ENCODE measurements at places on chromosomes 6 and 20.

GRCh38 chr6:61901748-61902147 lies 384.3 kb downstream of the KHDRBS2 start:
- DNase-seq, result no peak

GRCh38 chr6:15527838-15528617 lies 134.8 kb downstream of the DTNBP1 start:
- no peak for DNase-seq

GRCh38 chr6:36252005-36252404 lies 17.9 kb upstream of the PNPLA1 start:
- DNase-seq, result no peak

GRCh38 chr6:35808688-35809087 lies 3.5 kb downstream of the LHFPL5 start:
- DNase-seq, result peak; percentile 89

DNA sequence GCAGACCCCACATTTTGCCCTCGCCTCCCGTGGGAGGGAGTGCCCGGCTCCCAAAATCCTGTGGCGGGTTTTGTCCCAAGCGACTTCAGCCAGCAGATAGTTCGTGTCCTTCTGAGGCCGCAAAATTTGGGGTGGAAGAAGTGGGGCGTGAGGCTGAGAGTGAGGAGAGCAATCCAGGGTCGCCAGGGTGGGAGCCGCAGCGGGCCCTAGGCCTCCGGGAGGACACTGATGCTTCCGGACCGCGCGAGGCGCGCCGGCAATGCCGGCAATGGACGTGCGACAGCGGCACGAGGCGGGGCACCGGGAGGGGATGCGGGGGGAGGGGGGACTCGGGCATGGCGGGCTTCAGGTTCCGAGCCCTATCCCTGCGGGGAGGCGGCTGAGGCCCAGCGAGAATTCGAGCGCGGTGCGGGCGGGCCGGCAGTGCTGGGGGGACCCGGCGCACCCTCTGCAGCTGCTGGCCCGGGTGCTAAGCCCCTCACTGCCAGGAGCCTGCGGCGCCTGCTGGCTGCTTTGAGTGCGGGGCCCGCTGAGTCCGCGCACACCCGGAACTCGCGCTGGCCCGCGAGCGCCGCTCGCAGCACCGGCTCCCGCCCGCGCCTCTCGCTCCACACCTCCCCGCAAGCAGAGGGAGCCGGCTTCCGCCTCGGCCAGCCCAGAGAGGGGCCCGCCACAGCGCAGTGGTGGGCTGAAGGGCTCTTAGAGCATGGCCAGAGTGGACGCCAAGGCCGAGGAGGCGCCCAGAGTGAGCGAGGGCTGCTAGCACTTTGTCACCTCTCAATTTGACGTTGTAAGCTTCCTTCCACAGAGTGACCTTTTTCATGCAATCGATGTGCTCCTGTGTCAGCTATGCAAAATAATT lies 143.8 kb downstream of the LPA start:
- DNase-seq, result no peak

DNA sequence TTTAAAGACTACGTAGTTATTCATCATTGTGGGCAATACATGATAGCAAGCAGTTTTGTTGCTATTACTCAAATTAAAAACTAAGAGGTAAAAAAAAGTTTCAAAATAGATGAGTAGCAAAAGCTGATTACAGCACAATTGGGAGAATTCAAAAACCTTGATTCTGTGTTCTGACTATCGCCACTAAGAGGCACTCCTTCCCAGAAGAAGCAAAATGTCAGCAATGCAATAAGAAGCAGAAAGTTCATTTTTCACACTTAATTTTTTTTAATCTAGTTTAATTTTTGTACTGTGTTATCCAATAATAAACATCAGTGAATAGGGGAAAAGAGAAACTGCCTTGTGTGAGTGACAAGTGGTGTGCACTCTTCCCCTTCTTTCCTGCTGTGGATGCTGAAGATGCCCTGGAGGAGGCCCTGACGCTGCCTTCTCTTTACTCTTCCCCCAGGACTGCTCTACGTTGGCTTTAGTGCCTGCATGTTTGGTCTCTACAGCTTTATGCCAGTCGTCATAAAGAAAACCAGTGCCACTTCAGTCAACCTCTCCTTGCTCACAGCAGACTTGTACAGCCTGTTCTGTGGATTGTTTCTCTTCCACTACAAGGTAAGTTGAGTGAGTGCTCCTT lies 263.2 kb upstream of the PLN start:
- no peak for DNase-seq

DNA sequence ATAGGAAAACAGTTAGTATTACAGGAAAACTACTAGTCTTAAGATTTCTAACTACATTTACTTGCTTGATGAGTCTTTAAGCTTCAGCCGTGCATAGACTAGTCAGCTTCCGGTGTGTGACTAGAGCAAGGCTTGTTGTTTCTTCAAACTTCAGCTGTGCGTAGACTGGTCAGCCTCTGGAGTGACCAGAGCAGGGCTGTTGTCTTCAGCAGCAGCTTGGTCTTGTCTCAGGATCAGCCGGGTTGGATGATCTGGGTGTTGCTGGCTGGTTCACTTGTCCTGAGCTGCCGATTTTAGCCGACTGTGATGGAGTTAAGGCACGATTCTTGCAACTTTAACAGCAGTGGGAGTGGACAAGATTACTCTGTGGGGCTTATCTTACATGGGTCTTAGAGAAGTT lies 44.7 kb downstream of the HLA-C start:
- DNase-seq, result no peak

DNA sequence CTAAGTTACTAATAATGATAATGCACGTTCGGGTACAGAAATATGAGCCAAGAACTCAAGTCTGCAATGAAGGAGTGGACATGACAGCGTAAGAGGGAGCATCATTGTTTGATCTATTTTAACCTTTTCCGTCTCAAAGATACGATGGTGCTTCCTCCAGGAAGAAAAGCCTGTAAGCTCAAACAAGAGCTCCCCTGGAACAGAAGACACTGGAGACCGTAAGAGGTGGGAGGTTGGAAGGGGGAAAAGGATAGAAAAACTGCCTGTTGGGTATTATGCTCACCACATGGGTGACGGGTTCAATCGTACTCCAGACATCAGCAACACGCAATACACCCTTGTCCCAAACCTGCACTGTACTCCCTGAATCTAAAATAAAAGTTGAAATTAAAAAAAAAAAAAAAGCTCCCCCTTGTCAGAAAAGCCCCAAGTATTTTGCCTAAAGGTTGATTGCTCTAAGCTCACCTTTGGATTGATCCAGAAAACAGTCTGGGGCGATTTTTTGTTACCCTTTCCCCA lies 180.5 kb downstream of the TRIM27 start:
- DNase-seq, result no peak

GRCh38 chr6:141394565-141395051 lies 738.1 kb upstream of the GJE1 start:
- DNase-seq, result no peak

DNA sequence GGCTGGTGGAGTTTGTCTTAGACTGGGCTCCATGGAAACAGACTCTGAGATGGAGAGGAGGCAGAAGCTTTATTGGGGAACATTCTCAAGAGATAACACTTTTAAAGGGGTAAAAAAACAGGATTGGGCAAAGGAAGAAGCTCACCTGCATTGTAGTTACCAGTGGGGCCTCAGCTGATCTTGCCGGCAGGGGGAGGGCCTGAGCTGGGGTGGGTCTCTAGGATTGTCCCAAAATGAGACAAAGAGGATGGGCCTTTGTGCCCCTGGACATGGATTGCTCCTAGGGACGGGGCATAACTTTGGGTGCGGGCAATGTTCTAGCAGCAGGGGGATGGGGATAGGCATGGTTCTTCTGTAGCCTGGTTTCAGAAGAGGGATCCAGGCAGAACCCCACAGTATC lies 12.5 kb downstream of the SGK2 start:
- no peak for DNase-seq

GRCh38 chr6:45791211-45792168 lies 224.2 kb downstream of the CLIC5 start:
- no peak for DNase-seq

DNA sequence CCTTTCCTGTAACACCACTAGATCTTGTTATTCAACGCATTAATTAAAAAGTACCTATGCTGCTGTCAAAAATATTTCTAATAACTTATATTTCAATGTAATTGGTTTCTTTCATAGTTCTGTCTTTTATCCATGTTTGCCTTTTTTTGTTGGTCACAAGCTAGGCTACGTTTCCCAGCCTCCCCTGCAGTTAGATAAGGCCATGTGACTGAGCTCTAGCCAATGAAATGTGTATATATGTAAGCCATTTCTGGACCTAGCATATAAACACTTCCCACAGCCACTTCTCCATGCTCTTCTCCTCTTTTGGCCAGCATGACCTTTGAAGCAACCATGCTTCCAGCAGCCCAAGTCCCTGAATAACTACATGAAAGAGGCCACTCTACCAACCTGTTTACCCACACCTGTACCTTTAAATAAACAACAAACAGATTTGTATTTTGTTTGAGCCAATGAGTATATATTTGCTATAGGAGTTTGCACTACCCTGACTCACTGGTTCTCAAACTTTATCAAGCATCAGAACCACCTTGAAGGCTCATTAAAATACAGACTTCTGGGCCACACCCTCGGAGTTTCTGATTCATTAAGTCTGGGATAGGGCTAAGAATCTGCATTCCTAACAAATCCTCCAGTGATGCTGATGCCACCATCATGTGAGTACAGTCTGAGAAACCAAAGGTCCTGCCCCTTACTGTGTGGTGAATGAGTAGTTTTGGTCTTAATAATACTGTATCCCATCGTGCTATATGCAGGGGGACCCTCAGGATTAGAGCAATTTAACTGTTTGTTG lies 45.6 kb upstream of the BEND6 start:
- DNase-seq, result no peak

DNA sequence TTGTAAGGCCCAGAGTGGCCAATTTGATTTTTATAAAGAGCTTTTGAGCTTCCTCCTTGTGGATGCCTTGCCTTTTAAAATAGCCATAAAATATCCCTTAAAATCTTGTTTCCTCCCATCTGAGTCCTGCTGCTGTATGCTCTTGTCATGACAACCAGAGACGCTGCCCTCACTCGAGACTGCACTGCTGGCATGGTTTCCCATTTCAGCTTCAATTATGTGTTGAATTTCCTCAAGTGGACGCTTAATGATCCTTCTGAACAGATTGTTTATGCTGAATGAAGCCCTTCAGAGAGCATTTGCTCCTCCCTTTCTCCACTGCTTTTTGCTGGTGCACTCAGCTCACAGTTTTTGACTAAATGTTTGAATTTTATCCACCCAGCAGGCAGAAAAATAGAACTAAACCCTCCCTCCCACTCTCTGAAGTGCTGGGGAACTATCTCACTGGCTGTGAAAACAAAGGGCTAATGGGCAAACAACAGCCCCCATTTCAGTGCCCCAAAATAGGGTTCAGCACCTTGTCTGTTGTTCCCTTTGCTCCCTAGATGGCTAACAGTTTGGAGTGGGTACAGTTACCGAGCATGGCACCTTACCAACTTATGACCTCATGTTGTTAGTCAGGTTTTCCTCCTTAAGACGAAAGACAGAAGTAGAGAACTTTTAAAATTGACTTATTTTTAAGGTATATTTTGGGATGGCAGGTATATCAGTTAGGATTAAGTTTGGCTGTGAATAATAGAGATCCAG lies 45.5 kb upstream of the RNF8 start:
- DNase-seq, result peak; percentile 81

DNA sequence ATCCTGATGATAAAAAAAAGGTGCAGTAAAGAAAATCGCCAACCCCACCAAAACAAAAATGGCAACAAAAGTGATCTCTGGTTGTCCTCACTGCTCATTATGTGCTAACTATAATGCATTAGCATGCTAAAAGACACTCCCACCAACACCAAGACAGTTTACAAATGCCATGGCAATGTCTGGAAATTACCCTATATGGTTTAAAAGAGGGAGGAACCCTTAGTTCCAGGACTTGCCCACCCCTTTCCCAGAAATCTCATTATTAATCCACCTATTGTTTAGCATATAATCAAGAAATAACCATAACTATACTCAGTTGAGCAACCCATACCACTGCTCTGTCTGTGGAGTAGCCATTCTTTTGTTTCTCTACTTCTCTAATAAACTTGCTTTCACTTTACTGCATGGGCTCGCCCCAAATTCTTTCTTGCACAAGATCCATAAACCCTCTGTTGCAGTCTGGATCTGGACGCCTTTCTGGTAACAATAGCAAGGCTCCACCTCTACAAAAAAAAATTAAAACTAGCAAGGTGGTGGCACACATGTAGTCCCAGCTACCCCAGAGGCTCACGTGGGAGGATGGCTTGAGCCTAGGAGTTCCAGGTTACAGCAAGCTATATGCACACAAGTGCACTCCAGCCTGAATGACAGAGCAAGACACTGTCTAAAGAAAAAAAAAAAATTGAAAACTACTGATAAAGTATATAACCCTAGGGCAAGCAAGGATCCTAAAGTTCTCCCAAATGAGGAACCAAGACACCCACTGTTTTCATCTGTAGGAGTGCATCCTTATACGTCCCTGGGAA lies 278.8 kb upstream of the JARID2 start:
- DNase-seq, result no peak

GRCh38 chr6:111183702-111184517 lies 96.6 kb downstream of the SLC16A10 start:
- no peak for DNase-seq

GRCh38 chr6:112956696-112957535 lies 609.8 kb downstream of the RFPL4B start:
- DNase-seq, result no peak

All from NCI-H187 (cell line).